ENCODE measurements at places on chromosomes 2 and 18.

- DNase-seq, result no peak
Measured at GRCh38 chr2:98492441-98492840, 47.8 kb downstream of the INPP4A start.

DNA sequence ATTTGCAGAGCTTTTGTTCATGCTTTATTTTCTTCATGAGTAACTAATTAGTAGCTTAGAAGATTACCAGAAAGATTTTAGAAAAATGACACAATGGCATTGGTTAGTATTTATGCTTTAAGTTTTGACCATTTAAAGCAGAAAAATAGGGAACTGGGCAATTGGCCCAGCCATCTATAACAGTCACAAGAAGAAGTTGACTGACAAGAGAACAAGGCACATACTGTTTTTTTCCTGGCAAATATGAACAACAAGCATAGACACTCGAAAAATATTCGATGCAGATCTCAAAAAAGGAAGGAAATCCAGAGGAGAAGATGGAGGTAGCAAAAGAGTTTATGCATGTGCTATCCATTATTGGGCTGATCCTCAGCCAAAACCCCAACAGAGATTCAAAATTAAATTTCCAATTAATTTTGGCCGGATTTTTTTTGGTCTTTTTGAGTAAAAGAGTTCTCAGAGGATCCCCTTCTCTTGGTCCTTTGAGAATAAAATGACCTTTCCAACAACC lies 200.8 kb upstream of the SLC35G4 start:
- DNase-seq, result no peak

- no peak for DNase-seq
Measured at GRCh38 chr2:57809230-57809629, 237.4 kb upstream of the VRK2 start.

DNA sequence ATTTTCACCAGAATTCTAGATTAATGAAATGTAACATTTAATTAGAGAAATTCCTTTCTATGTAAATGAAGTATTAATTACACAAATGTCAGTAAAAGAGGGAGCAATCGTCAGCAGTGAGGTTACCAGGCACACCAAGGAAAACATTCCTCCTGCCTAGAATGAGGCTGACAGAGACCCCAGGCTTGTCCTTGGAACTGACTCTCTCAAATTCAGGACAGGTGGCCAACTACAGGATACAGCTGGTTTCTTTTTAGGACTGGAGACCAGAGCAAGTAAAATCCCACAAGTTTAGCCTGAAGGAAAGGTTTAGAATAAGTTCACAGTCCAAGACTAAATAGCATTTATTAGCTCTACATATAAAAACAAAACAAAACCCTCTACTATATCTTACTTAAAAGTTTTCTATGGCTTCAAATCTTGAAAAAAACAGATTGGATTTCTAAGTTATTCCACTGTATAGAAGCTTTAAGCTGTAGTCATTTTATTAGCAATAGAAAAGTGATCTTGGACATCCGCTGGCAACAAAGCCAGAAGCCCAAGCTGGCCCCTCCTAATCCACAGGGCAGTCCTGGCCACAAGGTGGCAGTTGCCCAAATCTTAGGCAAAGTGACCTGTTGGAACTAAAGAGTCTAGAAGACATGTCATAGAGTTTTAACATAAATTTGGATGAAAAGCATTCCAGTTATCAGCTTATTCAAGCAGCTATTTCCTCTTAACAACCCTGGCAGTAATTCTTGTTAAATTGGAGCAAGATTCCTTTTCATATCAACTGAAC lies 81.0 kb downstream of the SP3 start:
- DNase-seq, result peak; percentile 68

DNA sequence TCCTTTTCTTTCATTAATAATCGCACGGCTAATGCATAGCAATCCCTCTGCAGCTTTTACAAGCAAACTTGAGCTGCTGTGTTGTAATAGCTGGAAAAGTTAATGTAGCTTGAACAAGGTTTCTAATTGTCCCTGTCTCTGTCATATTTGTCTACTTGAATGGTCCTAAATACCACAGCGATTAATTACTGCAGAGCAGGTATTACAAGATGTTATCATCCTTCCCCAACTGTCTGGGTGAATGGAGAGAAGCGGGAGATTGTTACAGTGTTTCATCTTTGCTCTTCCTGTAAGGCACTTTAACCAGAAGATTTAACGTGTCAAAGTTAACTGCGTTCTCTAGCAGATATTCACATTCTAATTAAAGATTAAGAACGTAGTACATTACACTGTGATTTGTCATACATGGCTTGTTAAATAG lies 422.2 kb upstream of the POU3F3 start:
- DNase-seq, result no peak

- no peak for DNase-seq
Measured at GRCh38 chr2:20525041-20526035, 78.5 kb downstream of the RHOB start.

DNA sequence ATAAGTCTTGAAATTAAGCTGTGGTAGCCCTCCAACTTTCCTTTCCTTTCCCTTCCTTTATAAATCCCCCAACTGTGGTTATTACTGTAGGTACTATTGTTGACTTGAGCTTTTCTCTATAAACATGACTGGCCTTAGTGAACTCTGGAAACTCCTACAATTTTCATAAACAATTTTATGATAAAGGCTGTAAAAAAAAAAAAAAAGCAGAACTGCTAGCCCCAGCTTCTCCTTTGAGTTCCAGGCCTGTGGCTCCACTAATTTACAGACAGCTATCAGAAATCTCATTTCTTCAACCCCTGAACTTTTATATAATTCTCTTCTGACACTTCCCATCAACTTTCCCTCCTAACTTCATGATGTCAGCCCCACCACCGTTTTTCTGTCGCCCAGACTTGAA lies 174.3 kb downstream of the IKZF2 start:
- peak; percentile 38 for DNase-seq

- no peak for DNase-seq
Measured at GRCh38 chr2:44324971-44325426, 36.3 kb downstream of the PREPL start.

- no peak for DNase-seq
Measured at GRCh38 chr18:37225279-37225678, 340.3 kb downstream of the CELF4 start.

DNA sequence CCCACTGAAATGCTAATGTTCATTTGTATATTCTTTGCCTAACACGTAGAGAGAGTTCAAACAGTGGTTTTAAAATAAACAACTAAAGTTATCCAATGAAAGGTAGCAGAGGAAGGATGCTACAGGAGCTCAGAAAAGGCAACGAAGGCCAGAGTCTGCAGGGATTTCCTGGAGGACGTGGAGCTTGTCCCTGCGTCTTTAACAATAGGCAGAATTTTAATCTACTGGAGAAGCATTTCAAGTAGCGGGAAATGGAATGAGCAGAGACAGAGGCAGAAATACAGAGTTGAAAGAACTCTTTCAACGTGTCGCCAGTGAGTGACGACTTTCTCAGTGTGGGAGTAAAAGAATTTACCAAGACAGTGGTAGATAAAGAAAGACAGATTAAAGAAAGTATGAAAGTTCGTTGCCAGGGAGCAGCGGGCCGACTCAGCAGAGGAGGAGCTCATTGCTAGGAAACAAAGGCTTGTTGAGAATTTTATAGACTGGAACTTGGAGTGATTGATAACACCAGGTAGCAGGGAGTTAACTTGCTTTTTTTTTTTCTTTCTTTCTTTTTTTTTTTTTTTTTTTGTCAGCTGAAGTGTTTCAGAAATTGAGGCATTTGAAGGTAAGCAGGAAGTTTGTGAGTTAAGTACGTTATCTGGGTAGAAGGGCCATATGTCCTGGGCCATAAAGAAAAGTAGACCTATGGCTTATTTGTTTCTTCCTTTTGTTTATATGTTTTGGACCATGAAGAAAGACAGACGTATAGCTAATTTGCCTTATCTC lies 625 bp upstream of the NBAS start:
- peak; percentile 14 for DNase-seq
